ENCODE measurements at places on chromosomes 5 and 9. TPM values are rescaled to one million over a fixed set of nuclear protein-coding genes. Genes with fewer than 3 reads are reported as not detected.

DNA sequence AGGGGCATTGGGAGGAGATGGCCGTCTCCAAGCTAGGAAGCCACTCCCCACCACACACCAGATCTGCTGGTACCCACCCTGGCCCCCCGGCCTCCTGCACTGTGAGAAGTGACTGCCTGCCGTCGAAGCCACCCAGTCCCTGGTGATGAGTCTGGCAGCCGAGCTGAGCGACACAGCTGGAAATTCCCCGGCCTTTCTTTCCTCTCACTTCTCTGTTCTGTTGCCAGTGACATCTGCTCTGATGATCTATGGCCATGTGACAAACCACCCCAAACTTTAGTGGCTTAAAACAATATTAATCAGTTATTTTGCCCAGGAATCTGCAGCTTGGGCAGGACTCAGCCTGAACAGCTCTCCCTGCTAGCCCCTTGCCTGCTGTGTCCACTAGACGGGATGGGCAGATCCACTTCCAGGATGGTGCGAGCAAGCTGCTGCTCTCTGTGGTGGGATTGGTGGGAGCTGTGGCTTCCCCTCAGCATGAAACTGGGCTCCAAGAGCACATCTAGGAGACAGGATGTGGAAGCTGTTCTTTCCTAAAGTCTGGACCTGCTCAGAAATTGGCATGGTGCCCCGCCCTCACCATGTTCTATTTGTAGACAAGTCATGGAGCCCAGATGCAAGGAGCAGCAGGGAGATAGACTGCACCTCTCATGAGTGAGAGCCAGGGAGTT is 211.2 kb downstream of the GADD45G start:
- DNase-seq: no peak

GRCh38 chr9:90578126-90578815 is 64.4 kb downstream of the DIRAS2 start:
- no peak for DNase-seq

DNA sequence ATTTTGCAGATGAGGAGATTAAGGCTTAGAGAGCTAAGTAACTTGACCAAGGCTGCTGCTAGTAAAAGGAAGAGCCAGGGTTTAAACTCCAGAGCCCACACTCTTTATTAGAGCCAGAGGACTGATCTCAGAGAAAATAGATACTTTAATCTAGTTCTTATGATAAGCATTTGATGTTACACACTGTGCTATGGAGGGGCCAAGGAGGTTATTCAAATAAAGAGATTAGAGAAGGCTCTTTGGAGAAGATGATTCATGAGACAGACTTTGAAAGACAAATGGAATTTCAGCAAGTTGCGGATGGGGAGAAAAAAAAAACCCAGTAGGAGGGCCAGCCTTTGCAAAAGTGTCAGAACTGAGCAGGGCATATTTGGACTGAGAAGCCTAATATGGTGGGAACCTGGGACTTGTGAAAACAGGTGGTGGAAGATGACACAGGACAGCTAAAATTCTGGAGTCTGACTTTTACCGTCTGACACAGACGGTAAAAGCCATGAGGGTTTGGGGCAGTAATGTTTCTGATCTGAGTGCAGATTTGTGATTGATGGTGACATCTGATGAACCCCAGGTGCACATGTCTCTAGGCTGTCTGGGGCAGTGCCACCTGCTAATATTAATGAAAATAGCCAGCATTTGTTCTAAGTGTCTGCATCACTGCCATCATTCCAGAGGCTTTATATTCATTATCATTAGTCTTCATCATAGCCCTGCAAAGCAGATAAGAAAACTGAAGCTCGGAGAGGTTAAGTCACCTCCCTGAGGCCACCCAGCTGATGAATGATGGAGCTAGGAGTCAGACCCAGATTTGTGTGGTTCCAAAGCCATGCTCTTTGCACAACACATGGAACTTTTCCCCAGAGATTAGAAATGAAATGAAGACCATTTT is 65.3 kb upstream of the CXCL14 start:
- DNase-seq: no peak

DNA sequence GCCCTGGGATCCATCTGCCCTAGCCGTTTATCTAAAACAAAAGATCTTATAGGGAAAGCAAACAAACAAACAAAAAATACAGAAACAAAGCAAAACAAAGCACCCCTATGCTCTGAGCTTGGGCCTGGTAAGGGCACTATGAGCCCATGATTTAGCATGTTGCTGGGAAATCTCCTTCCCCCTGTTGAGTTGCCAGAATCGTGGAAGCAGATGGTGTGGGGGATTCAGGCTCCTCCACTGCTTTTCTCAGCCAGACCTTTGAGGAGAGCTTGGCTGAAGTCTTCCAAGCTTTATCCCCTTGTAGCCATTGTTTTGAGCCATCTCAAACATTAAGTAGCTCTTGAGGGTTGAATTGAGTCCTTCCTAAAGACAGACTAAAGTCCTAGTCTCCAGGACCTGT is 29.9 kb downstream of the TMC1 start:
- DNase-seq: no peak

GRCh38 chr9:72646061-72646460 is 124.7 kb downstream of the TMC1 start:
- DNase-seq: no peak

- no peak for DNase-seq
Observed at GRCh38 chr9:136239135-136239982, 6.3 kb downstream of the QSOX2 start.

DNA sequence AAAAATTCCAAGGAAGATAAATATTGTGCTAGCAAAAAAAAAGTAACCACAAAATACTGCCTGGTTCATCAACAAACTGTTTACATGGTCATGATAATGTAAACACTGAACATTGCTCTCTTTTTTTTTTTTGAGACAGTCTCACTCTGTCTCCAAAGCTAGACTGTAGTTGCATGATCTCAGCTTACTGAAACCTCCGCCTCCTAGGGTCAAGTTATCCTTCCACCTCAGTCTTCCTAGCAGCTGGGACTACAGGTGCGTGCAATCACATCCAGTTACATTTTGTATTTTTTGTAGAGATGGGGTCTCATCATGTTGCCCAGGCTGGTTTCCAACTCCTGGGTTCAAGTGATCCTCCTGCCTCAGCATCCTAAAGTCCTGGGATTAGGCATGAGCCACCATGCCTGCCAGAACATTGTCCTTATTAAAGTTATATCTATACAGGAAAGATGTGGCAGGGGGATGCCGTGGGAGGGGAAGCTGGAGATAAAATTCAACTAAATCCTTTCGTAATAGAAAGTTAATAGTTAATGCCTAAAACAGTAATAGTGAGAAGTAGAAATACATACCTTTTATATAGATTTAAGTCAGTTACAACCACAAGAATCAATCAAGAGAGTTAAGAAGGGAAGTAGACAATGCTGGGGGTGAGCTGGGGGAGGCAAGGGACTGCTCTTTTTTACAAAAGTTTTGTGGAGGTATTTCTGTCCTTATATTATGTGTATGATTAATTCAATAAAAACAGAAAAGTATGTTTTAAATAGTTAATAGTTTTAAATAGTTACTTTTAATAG is 52.3 kb downstream of the RGMB start:
- no peak for DNase-seq

GRCh38 chr9:73845539-73845938 is 651.6 kb upstream of the RORB start:
- DNase-seq: no peak

GRCh38 chr5:109884676-109885075 is 194.9 kb downstream of the MAN2A1 start:
- no peak for DNase-seq

Gene FCN2
- not detected for total RNA-seq

Gene TAF11L4
- not detected for total RNA-seq

Gene CYLC2
- not detected for total RNA-seq

All from HFFc6 (cell line).